MCF 10A (cell line): ENCODE measurements at places on chromosomes 6 and 20. TPM values are rescaled to one million over a fixed set of nuclear protein-coding genes. Genes with fewer than 3 reads are reported as not detected.

The MATN4 gene
- total RNA-seq: 0.20 TPM in 1 of 2 replicates, not detected in the other

GRCh38 chr6:7543789-7544424 is 2.4 kb downstream of the DSP start:
- DNase-seq: peak; percentile 45

The MAN1A1 gene
- total RNA-seq: 1.3 and 1.6 TPM in 2 replicates

DNA sequence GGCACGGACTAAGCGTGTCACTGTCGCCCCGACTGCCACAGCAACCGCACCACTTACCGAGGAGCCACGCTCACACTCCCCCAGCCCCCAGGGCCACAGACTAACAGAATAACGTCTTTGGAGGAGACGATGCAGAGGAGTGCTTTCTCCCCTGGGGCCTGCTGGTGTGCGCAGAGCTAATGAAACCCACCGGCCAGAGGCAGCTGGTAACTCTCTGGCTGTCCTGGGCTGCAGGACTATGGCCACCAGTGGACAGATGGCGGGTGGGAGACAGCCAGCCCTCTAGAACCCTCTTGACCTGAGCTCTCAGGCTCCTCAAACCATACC is 228.0 kb downstream of the DLL1 start:
- no peak for DNase-seq
